ENCODE measurements at places on chromosomes 4 and X.

- DNase-seq, result no peak
Observed at GRCh38 chr4:74181219-74181618, 23.3 kb downstream of the MTHFD2L start.

DNA sequence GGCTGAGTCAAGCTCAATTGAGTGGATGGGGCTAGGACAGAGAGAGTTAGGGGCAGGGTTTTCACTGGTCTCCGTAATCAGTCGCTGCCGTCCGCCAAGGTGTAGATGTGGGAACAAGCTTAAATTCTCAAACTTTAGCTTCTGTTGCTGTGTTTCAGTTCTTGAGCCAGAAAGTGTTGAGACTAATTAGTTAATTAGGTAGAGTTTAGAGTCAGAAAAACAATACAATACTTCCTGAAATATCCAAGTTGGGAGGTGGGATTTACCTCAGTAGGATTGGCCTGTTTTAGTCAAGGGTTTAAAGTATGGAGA is 1.1 kb upstream of the UBE2D3 start:
- no peak for DNase-seq

GRCh38 chr4:97457253-97457652 is 686.0 kb downstream of the STPG2 start:
- no peak for DNase-seq

- DNase-seq, result no peak
Observed at GRCh38 chr4:8173492-8174242, 15.1 kb upstream of the ABLIM2 start.

GRCh38 chr4:24794480-24794879 is 893 bp upstream of the SOD3 start:
- DNase-seq, result no peak

DNA sequence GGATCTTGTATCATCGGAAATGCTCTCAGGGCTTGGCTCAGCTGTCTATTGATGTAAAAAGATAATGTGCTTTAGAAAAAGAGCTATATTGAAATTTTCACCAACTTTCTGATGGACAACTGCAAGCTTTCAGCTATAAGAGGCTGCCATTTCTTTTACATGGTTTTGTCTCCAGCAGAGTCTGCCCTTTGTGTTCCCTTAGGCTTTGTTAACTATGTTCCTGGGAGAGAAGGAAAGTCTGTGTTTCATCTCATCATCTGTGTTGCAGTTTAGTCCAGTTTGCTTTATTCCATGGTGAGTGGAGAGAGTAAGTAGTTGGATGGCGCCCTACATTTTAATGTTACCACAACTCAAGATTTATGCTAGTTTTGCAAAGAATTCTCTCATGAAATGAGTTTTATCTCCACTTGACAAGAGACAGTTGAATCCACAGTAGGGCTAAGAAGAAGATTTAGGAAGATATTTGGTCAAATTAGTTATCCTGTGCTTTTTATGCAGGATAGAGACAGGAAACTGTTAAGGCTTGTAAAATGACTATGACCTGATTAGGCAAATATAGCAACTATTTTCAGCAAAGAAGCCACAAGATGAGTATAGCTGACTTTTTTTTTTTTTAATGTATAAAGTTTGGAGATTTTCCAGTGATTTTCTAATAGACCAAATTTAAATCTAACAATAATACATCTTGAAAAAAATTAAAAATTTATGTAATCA is 16.5 kb downstream of the SEPTIN11 start:
- no peak for DNase-seq

Data from NCI-H187 (cell line).